Nasal cavity respiratory epithelium epithelial cell of viscerocranial mucosa (primary cell): ENCODE measurements at places on chromosomes 2 and 18. TPM values are rescaled to one million over a fixed set of nuclear protein-coding genes. Genes with fewer than 3 reads are reported as not detected.

The ZSWIM2 gene
- total RNA-seq, result not detected in 2 replicates

The CYTIP gene
- total RNA-seq, result not detected in 2 replicates

The SERPINB3 gene
- 32.5 and 258 TPM in 2 replicates for total RNA-seq

The APCDD1 gene
- not detected in 2 replicates for total RNA-seq

The NDUFV2 gene
- 64.6 and 89.5 TPM in 2 replicates for total RNA-seq

The DIS3L2 gene
- total RNA-seq, result 9.6 and 23.0 TPM in 2 replicates

The INPP1 gene
- total RNA-seq, result 10.9 and 19.1 TPM in 2 replicates

The DTYMK gene
- 10.7 and 14.4 TPM in 2 replicates for total RNA-seq

The ACTG2 gene
- under 0.01 and 0.21 TPM in 2 replicates for total RNA-seq

The ACKR3 gene
- total RNA-seq, result 3.8 and 37.9 TPM in 2 replicates

The UXS1 gene
- 59.5 and 87.7 TPM in 2 replicates for total RNA-seq

The NYAP2 gene
- under 0.01 TPM in 1 of 2 replicates, not detected in the other for total RNA-seq

The FLACC1 gene
- total RNA-seq, result 0.34 and 0.71 TPM in 2 replicates

The OSBPL6 gene
- total RNA-seq, result 13.7 and 15.9 TPM in 2 replicates

The UGT1A3 gene
- 2.8 TPM in 1 of 2 replicates, not detected in the other for total RNA-seq

The DOK6 gene
- total RNA-seq, result 0.07 TPM in 1 of 2 replicates, not detected in the other

The MYO5B gene
- total RNA-seq, result 53.4 and 57.1 TPM in 2 replicates

The BMPR2 gene
- 9.9 and 47.3 TPM in 2 replicates for total RNA-seq

The C2orf66 gene
- total RNA-seq, result under 0.01 and 0.93 TPM in 2 replicates

The GALR1 gene
- total RNA-seq, result not detected in 2 replicates

The RBKS gene
- 0.71 and 1.7 TPM in 2 replicates for total RNA-seq

The CNTNAP5 gene
- total RNA-seq, result not detected in 2 replicates

The DSC2 gene
- 119 and 226 TPM in 2 replicates for total RNA-seq

The CXCR1 gene
- not detected in 2 replicates for total RNA-seq

The IKZF2 gene
- total RNA-seq, result 4.1 and 20.2 TPM in 2 replicates

The UBR3 gene
- 29.4 and 44.8 TPM in 2 replicates for total RNA-seq

The GPR75 gene
- total RNA-seq, result 1.0 and 2.6 TPM in 2 replicates

The KLHL14 gene
- total RNA-seq, result not detected in 2 replicates
